ENCODE measurements at places on chromosomes 7 and 10. TPM values are rescaled to one million over a fixed set of nuclear protein-coding genes. Genes with fewer than 3 reads are reported as not detected.

Gene LRRC4
- polyA plus RNA-seq: 10.1 TPM

Gene TAS2R3
- 0.37 TPM for polyA plus RNA-seq

Gene DNA2
- polyA plus RNA-seq: 11.6 TPM

Gene SCD
- 41.1 TPM for polyA plus RNA-seq
